ENCODE measurements at places on chromosomes 16 and 17.

DNA sequence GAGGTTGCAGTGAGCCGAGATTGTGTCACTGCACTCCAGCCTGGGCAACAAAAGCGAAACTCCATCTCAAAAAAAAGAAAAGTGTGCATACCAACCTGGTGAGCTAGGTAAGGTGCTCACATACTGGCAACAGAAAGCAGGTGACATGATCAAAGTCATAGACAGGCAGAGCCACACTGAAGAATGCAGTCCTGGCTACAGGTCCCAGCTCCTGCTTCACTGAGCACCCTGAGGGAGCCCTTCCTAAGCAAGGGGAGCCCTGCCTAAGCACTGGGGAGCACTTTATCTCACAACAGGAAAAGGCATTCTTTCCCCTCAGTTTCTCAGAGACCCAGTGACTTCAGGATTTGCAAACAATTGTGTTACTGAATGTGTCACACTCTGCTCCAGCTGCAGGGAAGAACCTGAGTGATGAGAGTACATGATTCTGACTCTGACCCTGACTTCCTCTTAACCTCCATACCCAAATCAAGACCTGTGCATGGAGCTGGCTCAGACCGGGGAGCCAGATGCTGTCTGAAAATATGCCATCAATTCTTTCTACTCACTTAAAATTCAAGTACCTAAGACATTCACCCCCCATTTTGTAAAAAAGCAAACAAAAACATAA lies 40.5 kb downstream of the ANKRD11 start:
- no peaks in the 10 kb centered on the region for H3K36me3 ChIP-seq
- no peaks in the 10 kb centered on the region for H3K27me3 ChIP-seq
- DNase-seq = no peak
- H3K4me3 ChIP-seq = no peak overlapping the region
- no peak overlapping the region for H3K27ac ChIP-seq
- peaks cover 76% of the 10 kb centered on the region for H3K4me1 ChIP-seq

DNA sequence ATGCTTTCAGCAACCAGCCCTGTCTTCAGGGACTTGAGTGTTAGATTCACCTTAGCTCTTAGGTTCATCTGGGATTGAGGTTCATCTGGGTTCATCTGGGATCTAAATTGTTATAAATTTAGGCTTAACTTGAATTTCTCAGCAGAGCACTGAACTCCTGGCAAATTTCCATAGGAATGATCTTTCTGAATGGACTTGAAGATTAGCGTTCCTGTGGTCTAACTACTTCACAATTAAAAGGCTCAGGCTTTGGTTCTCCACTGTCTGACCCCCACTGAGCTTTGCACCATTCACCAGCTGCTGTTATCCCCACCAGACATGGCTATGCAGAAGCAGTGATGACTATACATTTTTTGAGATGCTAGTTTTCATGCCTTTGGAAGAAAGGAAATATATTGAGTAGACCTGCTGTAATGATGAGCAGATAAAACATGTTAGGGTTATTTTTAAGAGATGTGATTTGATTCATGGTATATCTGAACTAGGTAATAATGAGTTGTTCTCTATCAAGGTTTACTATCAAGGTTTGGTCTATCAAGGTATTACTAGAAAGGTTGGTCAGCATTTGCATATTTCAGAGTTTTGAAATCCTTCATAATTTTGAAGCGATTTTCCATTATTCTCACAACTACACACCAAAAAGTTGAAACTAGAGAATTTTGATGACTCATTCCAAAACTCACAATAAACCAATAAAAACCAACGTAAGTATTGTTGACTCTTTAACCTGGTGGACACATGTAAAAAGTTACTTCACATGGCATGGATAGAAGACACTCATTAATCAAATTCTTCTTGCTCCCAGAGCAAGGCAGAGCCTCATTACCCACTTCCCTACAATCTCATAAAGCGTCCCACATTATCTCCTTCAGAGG lies 71.7 kb downstream of the SNX11 start:
- DNase-seq = no peak
- no peaks in the 10 kb centered on the region for H3K4me1 ChIP-seq
- peaks cover 18% of the 10 kb centered on the region for H3K27me3 ChIP-seq

DNA sequence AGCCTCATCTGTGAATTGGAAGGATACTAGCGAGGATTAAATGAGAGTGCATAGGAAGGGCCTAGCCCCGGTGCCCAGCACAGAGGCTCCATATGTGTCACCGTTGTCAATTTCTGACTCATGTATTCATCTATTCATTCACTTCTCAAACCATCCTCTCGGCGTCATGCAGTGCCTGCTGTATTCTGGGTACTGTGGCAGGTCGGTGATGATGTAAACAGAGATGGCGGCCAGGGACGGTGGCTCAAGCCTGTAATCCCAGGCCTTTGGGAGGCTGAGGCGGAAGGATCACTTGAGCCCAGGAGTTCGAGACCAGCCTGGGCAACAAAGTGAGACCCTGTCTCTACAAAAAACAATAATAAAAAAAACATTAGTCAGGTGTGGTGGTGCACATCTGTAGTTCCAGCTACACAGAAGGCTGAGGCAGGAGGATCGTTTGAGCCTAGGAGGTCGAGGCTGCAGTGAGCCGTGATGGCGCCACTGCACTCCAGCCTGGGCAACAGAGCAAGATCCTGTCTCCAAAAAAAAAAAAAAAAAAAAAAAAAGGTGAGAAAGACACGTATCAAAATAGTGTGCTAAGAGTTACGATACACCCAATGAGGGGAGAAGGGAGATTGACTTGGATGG lies 4.3 kb upstream of the PPP1R1B start:
- H3K4me3 ChIP-seq = no peak overlapping the region
- peaks cover 46% of the 10 kb centered on the region for H3K27me3 ChIP-seq
- no peaks in the 10 kb centered on the region for H3K36me3 ChIP-seq
- H3K4me1 ChIP-seq = peaks cover 16% of the 10 kb centered on the region
- no peak for DNase-seq

DNA sequence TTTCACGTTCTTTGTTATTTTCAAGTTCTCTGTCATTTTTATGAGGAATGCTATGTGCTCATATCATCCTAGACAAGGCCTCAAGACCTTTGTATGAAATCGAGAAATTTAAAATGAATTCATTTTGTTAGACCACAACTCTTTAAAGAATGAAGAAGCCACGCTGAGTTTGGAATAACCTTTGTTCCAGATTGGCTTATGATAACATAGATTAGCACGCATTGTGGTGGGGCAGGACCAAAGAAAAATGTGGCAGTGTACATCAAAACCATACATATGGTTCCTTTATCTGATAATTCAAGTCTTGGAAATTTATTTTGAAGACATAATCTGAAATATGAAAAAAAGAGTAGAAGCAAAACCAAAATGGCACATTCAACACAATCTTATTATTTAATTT lies 2.2 kb downstream of the HSD17B2 start:
- peaks cover 3% of the 10 kb centered on the region for H3K27me3 ChIP-seq
- DNase-seq = no peak
- H3K4me1 ChIP-seq = no peaks in the 10 kb centered on the region
- H3K27ac ChIP-seq = no peak overlapping the region
- no peak overlapping the region for H3K4me3 ChIP-seq
- H3K36me3 ChIP-seq = no peaks in the 10 kb centered on the region

GRCh38 chr17:48908853-48909394 lies 717 bp downstream of the UBE2Z start:
- no peaks in the 10 kb centered on the region for H3K27me3 ChIP-seq
- H3K27ac ChIP-seq = peak overlapping the region; percentile 91
- peak; percentile 85 for DNase-seq
- peak overlapping the region; percentile 80 for H3K4me3 ChIP-seq
- H3K36me3 ChIP-seq = peaks cover 4% of the 10 kb centered on the region

DNA sequence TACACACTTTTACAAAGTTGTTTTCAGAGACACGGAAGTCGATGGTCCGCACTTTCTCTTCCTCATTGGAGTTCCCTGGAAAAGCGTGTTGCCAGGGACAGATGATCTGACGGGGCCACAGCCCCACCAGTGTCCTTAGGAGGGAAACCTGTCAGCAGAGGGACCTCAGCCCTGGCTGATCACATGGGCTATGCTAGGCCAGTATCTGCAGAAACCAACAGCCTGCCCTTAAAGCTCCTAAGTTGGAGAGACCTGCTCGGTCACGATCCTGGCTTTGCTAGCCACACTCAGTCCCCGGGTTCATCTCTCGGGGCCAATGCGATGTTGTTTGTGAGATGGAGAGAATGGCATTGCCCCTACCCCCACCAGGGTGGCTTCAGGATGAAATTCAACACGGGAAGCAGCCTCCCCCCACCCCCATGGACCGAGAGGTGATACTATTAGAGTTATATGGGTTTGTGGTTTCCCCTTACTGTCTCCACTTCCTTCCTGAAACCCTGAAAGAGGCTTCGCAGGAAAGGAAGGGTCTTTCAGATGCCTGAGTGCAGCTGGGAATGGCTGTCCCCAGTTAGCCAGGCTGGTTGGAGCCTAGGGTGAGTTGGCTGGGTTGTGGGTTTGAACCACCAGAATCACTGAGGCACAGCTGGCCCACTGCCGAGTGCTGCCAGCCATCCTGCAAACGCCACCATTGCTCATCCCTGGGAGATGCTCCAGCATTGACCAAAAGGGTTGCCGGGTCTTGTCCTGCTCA lies 16.6 kb downstream of the RMI2 start:
- H3K27ac ChIP-seq = no peak overlapping the region
- peaks cover 16% of the 10 kb centered on the region for H3K4me1 ChIP-seq
- H3K27me3 ChIP-seq = no peaks in the 10 kb centered on the region
- DNase-seq = no peak
- no peak overlapping the region for H3K4me3 ChIP-seq
- H3K36me3 ChIP-seq = no peaks in the 10 kb centered on the region

DNA sequence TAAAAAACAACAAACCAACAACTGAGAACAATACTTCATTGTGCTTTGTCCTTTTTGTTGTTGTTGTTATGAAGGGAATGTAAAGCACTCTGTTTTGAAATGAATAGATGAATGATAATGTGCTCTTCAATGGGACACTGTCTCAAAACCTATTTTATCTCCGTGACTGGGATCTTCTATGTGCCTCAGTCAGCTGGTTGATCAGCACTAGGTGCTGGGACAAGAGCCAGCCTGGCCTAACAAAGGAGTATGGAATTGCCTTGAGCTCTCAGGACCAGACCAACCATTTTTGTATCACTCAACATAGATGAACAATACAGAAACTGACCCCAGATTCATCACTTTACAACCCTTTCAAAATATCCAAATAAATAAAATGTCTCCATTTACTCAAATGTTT lies 440.2 kb downstream of the KCNJ2 start:
- no peaks in the 10 kb centered on the region for H3K4me1 ChIP-seq
- H3K36me3 ChIP-seq = no peaks in the 10 kb centered on the region
- no peak overlapping the region for H3K4me3 ChIP-seq
- DNase-seq = no peak

- H3K4me1 ChIP-seq = peaks cover 9% of the 10 kb centered on the region
- DNase-seq = no peak
- H3K27me3 ChIP-seq = no peaks in the 10 kb centered on the region
- H3K27ac ChIP-seq = no peak overlapping the region
- no peak overlapping the region for H3K4me3 ChIP-seq
Observed at GRCh38 chr16:82379551-82379950, 209.5 kb upstream of the MPHOSPH6 start.

- no peaks in the 10 kb centered on the region for H3K27me3 ChIP-seq
- no peaks in the 10 kb centered on the region for H3K4me1 ChIP-seq
- H3K4me3 ChIP-seq = no peak overlapping the region
- DNase-seq = no peak
Observed at GRCh38 chr16:53612003-53612402, 91.7 kb downstream of the RPGRIP1L start.

DNA sequence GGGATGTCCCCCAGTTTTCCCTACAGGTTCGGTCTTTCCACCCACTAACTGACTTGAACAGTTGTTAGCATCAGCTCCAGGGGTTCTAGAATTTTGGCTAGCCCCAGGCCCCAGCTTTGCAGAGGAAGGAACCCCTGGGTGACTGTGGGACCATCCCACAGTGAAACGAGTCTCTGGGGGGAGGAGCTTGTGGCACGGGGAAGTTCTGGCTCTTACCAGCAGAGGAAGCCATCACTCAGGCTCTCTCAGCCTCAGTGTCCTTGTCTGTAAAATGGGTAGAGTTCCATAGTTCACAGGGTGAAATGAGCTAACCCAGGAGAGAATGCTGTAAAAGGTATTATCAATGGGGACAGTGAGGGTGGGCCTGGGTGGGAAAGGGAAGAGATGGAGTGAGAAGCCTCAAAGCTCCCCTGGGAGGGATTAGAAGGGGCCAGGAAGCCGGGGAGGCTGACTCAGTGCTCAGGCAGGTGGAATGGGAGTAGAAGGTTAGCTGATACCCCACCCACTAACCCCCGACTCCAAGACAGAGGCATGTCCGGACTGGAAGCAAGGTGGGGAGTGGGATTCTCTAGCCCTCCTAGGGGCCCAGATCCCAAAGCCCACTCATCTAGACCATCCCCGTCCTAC lies 30.9 kb upstream of the CDC42EP4 start:
- peaks cover 48% of the 10 kb centered on the region for H3K4me1 ChIP-seq
- H3K27me3 ChIP-seq = no peaks in the 10 kb centered on the region
- no peaks in the 10 kb centered on the region for H3K36me3 ChIP-seq
- H3K27ac ChIP-seq = peak overlapping the region; percentile 17
- DNase-seq = no peak

GRCh38 chr16:21075252-21075651 lies 75.4 kb downstream of the DNAH3 start:
- no peak for DNase-seq
- H3K4me3 ChIP-seq = no peak overlapping the region
- no peaks in the 10 kb centered on the region for H3K27me3 ChIP-seq
- H3K4me1 ChIP-seq = no peaks in the 10 kb centered on the region
- no peaks in the 10 kb centered on the region for H3K36me3 ChIP-seq

- no peak overlapping the region for H3K27ac ChIP-seq
- peaks cover 18% of the 10 kb centered on the region for H3K36me3 ChIP-seq
- no peak for DNase-seq
- H3K27me3 ChIP-seq = no peaks in the 10 kb centered on the region
- H3K4me1 ChIP-seq = no peaks in the 10 kb centered on the region
Observed at GRCh38 chr17:75642182-75642783, 9.0 kb downstream of the SMIM5 start.

GRCh38 chr17:79364315-79365094 lies 246.3 kb downstream of the RBFOX3 start:
- no peak overlapping the region for H3K4me3 ChIP-seq
- no peak overlapping the region for H3K27ac ChIP-seq
- no peak for DNase-seq
- H3K27me3 ChIP-seq = no peaks in the 10 kb centered on the region
- H3K36me3 ChIP-seq = no peaks in the 10 kb centered on the region

GRCh38 chr17:3574231-3574630 lies 16.6 kb upstream of the TRPV3 start:
- H3K4me3 ChIP-seq = no peak overlapping the region
- H3K36me3 ChIP-seq = peaks cover 72% of the 10 kb centered on the region
- no peak for DNase-seq
- no peak overlapping the region for H3K27ac ChIP-seq

GRCh38 chr16:15820837-15821236 lies 36.0 kb downstream of the MYH11 start:
- H3K36me3 ChIP-seq = peaks cover 50% of the 10 kb centered on the region
- H3K27me3 ChIP-seq = no peaks in the 10 kb centered on the region
- peaks cover 97% of the 10 kb centered on the region for H3K4me1 ChIP-seq
- H3K27ac ChIP-seq = peak overlapping the region; percentile 97
- peak; percentile 53 for DNase-seq

DNA sequence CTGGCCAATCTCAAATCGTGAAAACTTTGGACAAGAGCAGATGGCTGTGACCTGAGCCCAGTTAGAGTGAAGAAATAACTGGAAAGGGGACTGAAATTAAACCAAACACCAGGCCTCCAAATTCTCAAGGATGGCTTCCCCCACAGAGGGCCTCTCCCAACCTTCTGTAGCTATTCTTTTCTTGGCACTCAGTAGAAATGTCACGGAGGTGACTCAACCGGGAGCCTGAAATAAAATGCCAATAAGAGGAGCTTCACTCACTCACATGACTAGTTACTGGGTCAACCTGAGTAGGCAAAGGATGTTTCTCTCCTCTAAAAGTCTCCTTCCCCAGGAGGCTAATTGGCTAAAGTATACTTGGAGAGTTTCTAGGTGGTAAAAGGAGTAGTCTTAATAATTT lies 230.7 kb downstream of the MAF start:
- H3K27me3 ChIP-seq = no peaks in the 10 kb centered on the region
- H3K36me3 ChIP-seq = no peaks in the 10 kb centered on the region
- H3K4me3 ChIP-seq = no peak overlapping the region
- DNase-seq = no peak
